Activated T-helper 1 cell treated with anti-CD3 and anti-CD28 coated beads, Interleukin-2, amount 50 U/mL, for 16 hours (primary cell): ENCODE measurements at places on chromosomes 2 and 18.

DNA sequence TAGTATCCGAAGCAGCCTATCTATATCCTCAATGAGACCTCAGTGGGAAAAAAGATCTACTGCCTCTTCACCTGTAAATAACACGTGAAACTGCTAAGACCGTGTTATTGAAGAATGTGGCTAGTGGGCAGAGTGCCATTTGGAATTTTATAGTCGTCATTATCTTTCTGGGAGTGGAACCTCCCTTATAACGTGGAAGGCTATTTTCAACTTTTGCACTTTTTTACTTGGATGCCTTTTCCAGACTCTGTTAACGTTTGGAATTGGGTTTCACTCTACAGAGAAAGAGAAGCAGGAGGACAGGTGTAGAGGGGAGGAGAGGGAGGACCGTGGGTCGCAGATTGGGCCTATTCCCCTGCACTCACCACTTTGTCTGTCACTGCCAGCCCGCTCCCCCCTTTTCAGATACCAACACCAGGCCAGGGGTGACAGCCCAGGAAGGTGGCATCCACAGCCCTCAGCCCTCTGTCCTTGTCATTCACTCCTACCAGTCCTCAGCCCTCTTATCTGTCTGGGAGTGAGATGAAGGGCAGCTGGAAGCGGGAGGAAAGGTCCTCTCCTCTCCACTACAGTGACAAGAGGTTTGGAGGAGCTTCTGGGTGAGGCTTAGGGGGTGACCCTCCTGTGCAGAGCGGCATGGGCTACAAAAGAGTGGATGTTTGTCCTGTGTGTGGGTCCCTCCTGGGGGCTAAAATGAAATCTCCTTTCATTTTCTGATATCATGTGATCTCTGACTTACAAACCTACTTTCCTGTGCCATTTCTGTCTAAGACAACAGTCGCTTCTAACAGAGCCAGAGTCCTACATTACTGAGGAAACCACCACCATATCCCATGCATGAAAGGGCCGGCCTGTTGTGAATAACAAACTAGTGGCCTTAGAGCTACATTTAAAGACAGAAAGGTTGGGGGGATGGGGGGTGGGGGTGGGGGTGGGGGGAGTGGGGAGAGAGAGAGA is 23.9 kb upstream of the CEP68 start:
- no peak for DNase-seq

GRCh38 chr18:31614044-31614443 is 22.4 kb downstream of the TTR start:
- DNase-seq, result no peak

GRCh38 chr2:120887320-120887697 is 151.6 kb downstream of the GLI2 start:
- DNase-seq, result no peak

GRCh38 chr2:105078906-105079495 is 41.1 kb downstream of the MRPS9 start:
- DNase-seq, result no peak

DNA sequence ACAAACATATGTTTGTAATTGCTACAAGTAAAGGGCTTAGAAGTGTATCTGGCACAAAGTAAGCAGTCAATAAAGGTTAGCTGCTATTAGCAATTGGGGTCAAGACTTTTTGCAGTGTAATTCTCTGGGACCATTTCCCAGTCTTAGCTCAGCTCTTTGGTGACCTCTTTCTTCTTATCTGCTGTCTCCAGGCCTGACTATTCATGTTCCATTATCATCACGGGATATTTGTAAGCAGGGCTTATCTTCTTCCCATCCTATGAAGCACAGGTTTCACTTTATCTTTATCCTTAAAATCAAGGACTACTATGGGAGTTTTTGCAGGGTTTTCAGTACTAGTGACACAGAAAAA is 131.7 kb downstream of the DOCK10 start:
- DNase-seq, result no peak
